ENCODE measurements at places on chromosomes 1 and 21.

GRCh38 chr1:8560611-8561544 lies 243.0 kb downstream of the SLC45A1 start:
- DNase-seq = no peak

- no peak for DNase-seq
Observed at GRCh38 chr1:75672528-75673393, 51.7 kb upstream of the ACADM start.

GRCh38 chr1:82837766-82838465 lies 1037.2 kb downstream of the ADGRL2 start:
- no peak for DNase-seq

GRCh38 chr1:236907205-236907604 lies 97.0 kb downstream of the MT1HL1 start:
- no peak for DNase-seq

DNA sequence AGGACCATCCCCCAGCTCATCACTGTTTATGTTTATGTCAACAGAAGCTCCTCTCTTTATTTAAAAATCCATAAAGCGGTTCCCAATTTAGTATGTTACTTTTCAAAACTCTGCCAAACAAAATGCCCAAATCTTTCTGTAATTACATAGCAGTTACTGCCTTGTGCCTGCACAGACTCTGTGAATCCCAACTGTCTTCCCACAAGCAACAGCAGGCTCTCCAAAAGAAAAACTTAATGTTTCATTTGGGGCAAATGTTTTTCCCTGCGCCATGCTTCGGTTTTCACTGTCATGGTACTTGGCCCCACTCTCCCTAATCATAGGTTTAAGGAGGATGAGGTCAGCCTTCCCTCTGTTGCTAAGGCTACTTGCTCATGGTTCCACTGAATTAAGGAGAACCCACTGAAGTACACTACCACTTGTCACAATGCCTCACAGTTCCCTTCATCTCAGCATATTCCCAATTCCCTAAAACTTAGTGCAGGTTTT lies 4.6 kb downstream of the COLGALT2 start:
- no peak for DNase-seq

- DNase-seq = no peak
Observed at GRCh38 chr1:45802343-45803298, 791 bp upstream of the MAST2 start.

DNA sequence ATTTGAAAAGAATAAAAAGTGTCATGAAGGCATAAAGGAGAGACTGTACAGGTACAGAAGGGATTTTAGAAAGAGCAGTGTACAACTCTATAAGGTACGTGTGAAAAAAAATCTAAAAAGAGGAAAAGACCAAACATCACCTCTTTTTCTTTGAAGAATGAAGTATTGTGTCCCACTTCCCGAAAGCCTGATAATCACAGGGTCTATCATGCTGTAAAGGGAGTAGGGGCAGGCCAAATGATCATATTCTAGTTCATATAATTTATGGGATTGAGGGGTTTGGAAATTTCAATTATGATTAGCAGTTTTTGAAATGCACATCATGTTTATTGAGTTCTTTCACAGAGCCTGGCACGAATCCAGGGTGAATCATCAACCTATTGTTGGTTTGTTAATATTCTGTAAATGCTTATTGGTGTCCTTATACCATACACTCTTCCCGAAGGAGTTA lies 910 bp upstream of the RERE start:
- DNase-seq = no peak

DNA sequence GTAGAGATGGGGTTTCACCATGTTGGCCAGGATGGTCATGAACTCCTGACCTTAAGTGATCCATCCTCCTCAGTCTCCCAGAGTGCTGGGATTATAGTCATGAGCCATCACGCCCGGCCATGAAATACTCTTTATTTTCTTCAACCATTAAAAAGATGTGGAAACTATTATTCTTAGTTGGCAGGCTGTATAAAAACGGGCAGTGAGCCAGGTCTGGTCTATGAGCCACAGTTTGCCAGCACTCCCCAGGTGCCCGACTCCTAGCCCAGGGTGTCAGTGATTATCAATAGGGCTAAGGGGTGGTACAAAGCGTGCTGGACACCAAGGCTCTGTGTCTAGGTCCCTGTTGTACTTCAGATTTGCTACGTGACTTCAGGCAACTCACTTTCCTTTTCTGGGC lies 3.7 kb upstream of the TMEM61 start:
- no peak for DNase-seq

GRCh38 chr1:151990856-151991198 lies 2.8 kb downstream of the S100A10 start:
- DNase-seq = no peak

DNA sequence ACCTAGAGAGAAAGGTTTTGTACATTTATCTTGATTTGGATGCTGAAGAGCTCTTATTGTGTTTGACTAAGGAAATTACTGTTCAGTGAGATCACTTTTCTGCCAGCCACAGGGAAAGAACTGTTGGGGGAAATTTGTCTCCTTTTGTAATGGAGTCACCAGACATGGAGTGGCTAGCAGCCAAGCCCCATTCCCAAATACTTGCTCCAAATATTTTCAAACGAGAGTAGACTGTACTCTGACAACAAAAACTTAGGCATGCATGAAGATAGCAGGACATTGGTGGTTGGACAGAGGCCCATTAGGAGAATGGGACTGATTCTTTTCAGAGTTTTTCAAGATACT lies 21.1 kb downstream of the IPO9 start:
- no peak for DNase-seq

DNA sequence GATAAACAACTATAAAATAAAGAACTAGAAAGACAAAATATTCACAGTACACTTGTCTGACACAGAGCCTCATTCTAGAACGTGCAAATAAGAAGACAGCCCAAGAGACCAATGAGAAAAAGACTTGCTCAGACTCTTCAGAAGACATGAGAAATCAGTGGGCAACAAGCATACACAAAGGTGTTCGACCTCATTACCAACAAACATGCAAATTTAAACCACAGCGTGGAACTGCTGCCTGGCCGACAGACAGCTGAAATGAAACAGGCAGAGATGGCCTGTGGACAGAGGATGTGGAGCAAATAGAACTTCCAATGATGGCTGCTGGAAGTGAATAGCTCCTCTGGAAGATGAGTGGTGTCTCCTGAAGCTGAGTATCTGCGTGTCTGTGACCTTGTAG lies 22.4 kb upstream of the COL6A1 start:
- no peak for DNase-seq
